ENCODE measurements at places on chromosomes 12 and 14. TPM values are rescaled to one million over a fixed set of nuclear protein-coding genes. Genes with fewer than 3 reads are reported as not detected.
A peak's percentile ranks its signal among the peaks of the same experiment; 100 is the strongest.

DNA sequence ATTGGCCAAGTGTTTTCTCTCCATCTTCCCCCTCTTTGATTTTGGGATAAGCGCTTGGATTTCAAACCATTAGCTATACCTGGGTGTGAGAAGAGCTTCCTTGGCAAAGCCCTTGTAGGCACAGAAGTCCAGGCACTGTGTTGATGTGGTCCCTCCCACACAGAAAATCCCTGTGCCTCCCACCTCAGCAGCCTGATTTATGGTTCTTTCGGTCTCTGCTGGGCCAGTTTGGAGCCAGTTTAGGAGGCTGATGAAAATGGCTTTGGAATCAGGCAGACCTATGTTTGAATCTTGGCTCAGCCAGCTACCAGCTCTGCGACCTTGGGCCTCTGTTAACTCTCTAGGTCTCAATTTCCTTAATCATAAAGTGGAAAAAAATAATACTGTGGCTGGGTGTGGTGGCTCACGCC, 9.6 kb upstream of the IFT81 start:
- DNase-seq, result no peak
- H3K36me3 ChIP-seq, result no peaks in the 10 kb centered on the region
- no peaks in the 10 kb centered on the region for H3K27me3 ChIP-seq
- no peak overlapping the region for H3K4me3 ChIP-seq

DNA sequence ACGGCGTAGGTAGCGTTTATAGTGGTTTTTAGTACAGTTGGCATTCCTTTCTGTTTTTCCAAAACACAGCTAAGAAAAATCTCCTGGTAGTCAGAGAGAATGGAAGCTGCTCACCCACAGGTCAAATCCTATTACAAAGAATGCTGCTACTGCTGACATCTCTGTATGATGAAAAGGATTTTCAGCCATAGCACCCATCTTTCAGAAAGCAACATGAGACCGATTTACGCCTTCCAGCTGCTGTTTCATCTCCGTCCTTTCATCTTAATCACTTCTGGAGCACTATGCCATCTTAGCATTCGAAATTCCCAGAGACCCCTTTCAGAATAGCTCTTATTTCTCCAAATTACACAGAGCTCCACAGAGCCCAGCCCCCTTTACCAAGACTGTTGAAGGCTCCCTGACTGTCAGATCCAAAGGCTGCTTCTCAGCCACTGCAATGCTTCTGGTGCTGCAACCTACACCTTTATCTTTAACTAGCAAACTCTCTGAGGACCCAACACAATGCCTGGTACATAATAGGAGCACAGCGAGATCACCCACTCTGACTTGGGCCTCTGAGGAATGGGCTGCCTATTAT, 211.8 kb downstream of the NEDD1 start:
- DNase-seq, result no peak
- no peak overlapping the region for H3K27ac ChIP-seq
- H3K36me3 ChIP-seq, result no peaks in the 10 kb centered on the region

DNA sequence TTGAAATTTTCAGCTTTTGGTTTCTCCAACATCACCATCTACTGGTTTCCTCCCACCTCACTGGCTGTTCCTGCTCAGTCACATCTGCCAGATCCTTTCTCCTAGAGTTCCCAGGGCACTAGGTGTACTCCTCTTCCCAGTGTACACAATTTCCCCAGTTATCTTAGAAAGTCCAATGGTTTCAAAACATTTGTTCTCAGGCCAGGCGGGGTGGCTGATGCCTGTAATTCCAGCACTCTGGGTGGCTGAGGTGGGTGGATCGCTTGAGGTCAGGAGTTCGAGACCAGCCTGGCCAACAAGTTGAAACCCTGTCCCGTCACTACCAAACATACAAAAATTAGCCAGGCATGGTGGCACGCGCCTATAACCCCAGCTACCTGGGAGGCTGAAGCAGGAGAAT, 60.7 kb downstream of the SPPL3 start:
- DNase-seq, result no peak
- no peaks in the 10 kb centered on the region for H3K27me3 ChIP-seq
- H3K27ac ChIP-seq, result no peak overlapping the region
- peaks cover 17% of the 10 kb centered on the region for H3K4me1 ChIP-seq
- no peaks in the 10 kb centered on the region for H3K36me3 ChIP-seq

- peaks cover 6% of the 10 kb centered on the region for H3K4me1 ChIP-seq
- peak overlapping the region; percentile 96 for H3K4me3 ChIP-seq
- H3K36me3 ChIP-seq, result peaks cover 21% of the 10 kb centered on the region
- no peaks in the 10 kb centered on the region for H3K27me3 ChIP-seq
- no peak for DNase-seq
Measured at GRCh38 chr12:4273273-4273651, 300 bp upstream of the CCND2 start.

DNA sequence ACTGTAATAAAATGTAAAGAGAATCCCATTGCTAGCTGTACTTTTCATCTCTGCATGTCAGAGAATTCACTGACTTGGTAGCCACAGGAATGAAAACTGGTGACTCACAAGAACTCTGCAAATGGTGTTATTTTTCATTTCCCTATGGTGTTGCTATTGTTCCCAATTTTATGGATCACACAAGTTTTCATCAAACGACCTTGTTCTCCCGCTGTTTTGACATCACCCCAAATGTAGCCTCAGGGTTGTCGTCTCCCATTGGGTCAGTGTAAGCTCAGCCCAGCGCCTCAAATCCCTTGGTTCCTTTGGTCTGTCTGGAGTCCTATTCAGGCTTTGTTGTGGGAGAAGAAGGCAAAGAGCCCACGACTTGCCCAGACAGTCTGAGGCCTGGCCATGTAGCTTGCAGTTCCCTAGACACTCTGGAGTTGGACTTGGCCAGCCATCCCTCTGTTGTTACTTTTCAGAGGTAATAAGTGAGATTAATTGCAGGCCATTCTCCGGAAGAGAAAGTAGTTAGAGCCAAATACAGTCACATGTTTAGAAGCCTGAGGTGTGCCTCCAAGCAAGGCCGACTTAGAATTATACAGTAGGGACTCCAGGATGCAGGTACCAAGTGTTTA, 159.2 kb downstream of the TGFB3 start:
- H3K27ac ChIP-seq, result peak overlapping the region; percentile 76
- no peak overlapping the region for H3K4me3 ChIP-seq
- no peak for DNase-seq
- H3K27me3 ChIP-seq, result no peaks in the 10 kb centered on the region
- H3K4me1 ChIP-seq, result no peaks in the 10 kb centered on the region

- H3K36me3 ChIP-seq, result no peaks in the 10 kb centered on the region
- no peak overlapping the region for H3K27ac ChIP-seq
Measured at GRCh38 chr12:100967189-100967588, 172.6 kb downstream of the ANO4 start.

- no peaks in the 10 kb centered on the region for H3K27me3 ChIP-seq
- H3K36me3 ChIP-seq, result no peaks in the 10 kb centered on the region
Measured at GRCh38 chr12:29053567-29053966, 95.5 kb upstream of the FAR2 start.

The GPR135 gene
- 0.98 TPM for polyA plus RNA-seq

The EXOC3L4 gene
- 0.37 TPM for polyA plus RNA-seq
